ENCODE measurements at places on chromosomes 7 and 10.

- no peak for DNase-seq
Observed at GRCh38 chr7:19106241-19107080, 11.0 kb downstream of the TWIST1 start.

DNA sequence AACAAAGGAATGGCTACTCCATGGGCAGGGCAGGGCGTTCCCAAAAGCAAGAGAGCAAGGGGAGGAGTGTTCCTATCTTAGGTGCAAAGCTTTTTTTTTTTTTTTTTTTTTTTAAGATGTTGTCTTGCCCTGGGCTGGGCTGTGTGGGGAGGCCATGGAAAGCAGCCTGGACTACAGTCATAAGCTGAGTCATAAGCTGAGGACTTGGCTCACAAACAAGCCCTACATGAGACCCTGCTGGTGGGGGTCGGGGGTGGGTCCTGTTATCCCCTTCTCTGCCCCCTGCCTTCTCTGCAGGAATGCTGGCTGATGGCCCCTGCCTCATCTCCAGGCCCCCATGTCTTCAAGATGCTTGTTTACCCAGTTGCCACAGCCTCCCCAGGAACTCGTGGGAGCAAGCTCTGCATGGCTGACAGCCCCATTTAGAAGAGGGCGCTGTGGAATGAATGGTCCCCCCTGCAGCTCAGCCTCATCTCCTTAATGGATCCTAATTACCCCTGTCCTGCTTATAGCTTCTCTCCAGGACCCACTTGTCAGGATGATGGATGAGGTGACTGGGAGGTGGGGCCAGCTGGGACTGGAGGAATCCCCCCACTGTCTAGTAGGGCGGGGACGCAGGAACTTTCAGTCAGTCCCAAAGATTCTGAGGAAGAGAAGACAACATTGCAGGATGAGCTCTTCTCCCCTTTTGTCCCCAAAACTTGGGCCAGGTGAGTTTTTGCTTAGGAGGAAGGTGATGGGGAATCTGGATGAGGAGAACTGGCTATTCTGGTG, 340.8 kb upstream of the PODXL start:
- peak; percentile 46 for DNase-seq

- no peak for DNase-seq
Observed at GRCh38 chr7:117807676-117808075, 65.6 kb downstream of the CTTNBP2 start.

DNA sequence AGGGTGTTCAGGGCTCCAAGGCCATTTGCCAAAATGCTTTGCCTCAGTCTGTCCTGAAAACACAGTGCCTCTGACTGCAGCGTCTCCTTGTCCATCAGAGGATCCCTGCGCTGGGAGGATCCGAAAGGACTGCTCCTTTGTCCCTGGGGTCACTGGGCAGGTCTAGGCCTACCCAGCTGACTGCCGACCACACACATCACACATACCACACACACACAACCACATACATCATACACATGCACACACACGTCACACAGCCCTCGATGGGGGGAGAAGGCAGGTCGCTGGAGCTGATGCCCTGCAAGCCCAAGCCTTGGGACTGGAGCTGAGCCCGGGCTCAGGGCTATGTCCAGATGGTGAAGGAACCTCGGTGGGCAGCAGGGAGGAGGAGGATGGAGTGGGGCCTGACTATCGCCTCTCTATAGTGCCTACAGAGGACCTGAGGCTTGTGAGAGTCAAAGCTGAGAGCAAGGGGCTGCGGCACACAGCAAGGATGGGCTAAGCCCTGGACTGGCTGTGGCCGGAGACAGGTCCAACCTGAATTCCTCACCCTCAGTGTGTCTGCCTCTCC, 29.1 kb downstream of the GPRIN2 start:
- no peak for DNase-seq
